Mesenteric fat pad (tissue), 1 donor: ENCODE measurements at places on chromosomes 5 and 9.

- no peak for DNase-seq
These were observed 40.7 kb downstream of the LHFPL2 start for GRCh38 chr5:78607864-78608263.

- DNase-seq: no peak
These were observed 497.8 kb upstream of the SEMA6A start for GRCh38 chr5:117072439-117072838.

GRCh38 chr5:2588850-2589501, 162.5 kb downstream of the IRX2 start:
- no peak for DNase-seq

DNA sequence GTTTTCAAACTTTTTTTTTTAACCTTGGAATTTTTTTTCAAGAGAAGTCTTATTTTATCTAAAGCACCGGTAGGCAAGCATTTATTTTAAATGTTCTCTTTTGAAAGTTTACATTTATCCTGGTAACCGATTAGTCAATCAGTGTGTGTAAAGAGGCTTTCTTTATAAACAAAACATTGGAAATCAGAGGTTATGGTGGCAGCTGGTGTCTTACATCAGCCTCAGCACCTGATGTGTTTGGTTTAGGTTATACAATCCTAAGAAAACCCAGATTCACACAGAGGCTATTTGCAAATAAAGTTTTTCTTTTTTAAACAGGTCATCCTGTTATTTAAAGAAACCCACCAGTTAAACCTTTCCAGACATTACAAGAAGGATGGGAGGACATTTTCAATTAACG, 173.3 kb upstream of the GDNF start:
- DNase-seq: no peak

DNA sequence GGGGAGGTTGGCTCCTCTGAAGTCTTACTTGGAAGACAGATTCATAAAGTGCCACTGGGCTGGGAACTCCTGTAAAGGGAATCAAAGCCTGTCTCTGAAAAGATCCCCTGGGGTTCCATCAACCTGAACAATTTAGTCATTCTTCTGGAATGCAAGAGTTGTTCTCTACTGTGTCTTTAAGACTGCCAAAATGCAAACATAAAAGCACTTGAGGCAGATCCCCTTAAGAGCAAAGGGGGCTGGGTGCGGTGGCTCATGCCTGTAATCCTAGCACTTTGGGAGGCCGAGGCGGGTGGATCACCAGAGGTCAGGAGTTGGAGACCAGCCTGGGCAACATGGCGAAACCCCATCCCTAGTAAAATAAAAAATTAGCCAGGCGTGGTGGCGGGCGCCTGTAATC, 16.7 kb downstream of the CDKN2AIPNL start:
- DNase-seq: no peak

GRCh38 chr9:92147030-92147851, 32.0 kb upstream of the SPTLC1 start:
- no peak for DNase-seq

DNA sequence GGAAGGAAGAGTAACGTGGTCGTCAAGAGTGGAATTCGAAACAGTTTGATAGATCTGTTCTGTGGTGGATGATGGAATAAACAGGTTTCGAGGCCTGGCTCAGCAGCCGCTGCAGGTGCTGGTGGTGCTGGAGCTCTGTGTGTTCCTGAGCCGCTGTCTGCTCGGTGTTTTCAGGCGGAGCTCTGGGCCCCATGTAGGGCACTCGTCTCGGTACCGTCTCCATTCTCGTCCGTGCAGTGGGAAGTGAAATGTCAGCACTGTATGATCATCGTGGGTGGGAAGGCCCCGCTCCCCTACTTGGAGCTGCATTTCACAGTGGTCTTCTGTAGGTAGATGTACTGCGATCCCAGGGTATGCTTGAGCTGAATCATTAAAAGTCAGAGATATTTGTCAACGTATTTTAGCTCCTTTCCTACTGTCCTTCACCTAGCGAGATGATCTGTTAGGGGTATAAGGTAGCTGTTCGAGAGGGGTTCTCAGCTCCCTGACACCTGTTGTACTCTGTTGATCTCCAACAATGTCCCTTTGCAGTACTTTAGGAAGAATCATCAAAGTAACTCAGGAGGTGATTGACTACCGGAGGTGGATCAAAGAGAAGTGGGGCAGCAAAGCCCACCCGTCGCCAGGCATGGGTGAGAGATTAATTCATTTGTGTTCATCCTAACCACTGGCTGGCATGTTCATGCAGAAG, 35.9 kb downstream of the TENT4A start:
- DNase-seq: peak; percentile 62

DNA sequence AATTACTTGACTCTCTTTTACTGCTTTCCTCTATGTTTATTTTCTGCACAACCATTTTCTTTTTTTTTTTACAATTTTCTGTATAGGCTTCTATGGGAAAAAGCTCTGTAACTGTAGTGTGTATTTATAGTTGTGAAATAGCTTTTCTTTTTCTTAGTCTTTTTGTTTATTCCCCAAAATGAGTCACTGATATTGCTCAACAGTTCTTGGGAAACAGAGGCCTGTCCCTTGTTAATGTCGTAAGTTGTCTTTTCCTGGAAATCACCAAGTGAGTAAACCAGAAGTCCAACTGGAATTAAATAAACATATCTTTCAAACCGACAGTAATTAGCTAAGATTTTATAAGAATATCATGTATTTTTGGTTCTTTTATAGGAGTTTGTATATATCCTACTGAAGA, 325.1 kb upstream of the PRR16 start:
- no peak for DNase-seq

DNA sequence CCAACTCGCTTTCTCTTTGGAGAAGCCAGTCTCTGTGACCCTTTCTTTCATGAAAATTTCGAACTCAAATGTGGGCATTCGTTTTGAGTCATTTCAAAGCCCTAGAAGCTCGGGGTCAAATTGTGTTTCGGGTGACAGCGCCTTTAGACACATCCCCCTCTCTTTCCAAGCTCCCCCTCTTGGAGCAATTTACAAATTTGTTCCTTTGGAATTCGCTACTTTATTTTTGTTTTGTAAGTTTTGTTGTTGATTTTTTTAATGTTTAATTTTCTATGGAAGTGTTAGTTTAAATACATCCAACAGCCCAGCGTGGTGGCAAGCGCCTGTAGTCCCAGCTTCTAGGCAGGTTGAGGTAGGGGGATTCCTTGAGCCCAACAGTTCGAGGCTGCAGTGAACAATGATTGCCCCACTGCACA, 4.6 kb upstream of the BARX1 start:
- DNase-seq: no peak

- no peak for DNase-seq
These were observed 21.7 kb upstream of the GLIS3 start for GRCh38 chr9:4321554-4321953.

DNA sequence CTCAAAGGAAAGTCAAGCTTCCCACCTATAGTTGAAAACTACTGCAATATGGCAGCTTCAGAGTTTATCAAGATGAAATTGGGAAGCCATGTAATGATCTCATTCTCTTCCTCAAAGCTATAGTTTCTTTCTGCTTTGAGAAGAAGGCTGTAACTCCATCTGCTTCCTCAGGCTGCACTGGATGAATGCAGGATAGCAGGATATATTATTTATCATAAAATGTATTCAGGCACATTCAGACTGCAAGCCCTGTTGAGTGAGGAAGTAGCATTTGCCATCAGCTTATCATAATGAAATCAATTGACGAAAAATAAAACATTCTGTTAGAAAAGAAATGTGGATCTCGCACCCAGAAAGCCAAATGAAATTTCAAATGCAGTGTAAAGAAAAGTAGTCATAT, 560 bp downstream of the ATP10B start:
- DNase-seq: no peak

DNA sequence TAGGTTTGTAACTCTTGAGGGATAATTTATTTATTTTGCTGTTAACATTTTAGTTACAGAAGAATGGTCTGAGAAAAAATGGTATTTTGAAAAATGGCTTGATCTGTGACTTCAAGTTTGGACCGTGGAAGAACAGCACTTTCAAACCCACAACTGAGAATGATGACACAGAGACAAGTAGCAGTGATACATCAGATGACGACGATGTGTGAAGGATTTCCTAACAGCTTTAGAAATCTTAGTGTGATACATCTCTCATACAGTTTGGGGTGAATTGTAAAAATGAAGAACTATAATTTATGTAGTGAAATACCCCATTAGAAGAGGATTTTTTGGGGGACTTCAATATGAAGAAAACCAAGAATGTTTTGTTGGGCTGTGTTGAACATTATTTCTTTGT, 88.7 kb downstream of the GPBP1 start:
- DNase-seq: no peak

GRCh38 chr9:4020755-4021296, 279.0 kb downstream of the GLIS3 start:
- DNase-seq: no peak

DNA sequence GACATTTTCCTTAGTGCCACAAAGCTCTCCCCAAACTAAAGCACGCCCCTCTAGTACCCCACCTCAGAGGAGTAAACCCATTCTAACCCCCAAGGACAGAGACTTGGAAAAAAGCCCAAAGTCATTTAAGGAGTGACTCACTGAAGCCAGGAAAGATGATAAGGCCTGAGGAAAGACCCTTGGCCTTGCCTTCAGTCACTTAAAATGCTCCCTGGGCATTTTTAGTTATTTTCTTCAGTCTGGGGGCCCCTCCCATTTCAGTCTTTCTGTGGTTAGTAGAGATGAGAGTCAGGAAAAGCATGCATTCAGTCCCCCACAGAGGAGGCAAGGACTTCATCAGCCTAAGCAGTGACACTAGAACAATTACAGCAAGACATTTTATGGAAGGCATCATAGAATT, 13.7 kb upstream of the TLX3 start:
- DNase-seq: no peak

GRCh38 chr9:107541523-107541922, 52.0 kb upstream of the KLF4 start:
- no peak for DNase-seq

GRCh38 chr5:77946381-77947040, 170.4 kb upstream of the TBCA start:
- no peak for DNase-seq

DNA sequence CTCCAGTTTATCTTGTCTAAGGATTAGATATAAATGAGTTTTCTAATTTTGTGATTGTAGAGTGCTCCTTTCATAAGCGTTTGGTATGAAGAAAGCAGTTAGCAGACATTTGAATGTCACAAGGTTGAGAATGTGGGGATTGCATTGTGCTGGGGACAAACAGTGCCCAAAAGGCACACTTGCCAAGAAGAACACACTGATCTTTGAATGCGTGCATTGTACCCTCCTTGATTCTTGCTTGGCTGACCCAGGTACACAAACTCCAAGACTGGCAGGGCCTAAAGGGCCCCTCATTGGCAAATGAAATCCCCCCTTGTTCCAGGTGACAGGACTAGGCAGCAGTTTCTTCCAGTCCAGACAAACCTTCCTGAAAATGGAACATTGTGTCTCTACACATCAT, 96.9 kb upstream of the LIFR start:
- DNase-seq: no peak

GRCh38 chr5:122346897-122347581, 35.0 kb downstream of the SNCAIP start:
- DNase-seq: no peak

DNA sequence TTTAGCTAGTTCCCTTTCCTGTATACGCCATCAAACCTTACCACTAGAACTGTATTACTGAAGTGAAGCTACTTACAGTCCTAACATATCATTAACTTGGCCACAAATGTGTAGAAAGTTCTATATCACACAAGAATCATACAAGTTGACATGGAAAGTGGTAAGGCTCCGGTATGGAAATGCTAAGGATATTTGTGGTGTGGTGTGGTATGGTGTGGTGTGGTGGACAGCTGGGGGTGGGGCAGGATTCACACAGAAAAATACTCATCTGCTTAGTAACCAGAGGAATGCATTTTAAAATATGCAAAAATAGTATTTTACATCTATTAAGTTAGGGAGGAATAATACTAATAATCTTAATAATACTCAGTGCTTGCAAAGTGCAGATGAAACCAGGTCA, 69.4 kb downstream of the TRPC7 start:
- no peak for DNase-seq

GRCh38 chr9:133060417-133060841, 1.4 kb upstream of the CEL start:
- DNase-seq: no peak

GRCh38 chr9:124654431-124654830, 116.7 kb downstream of the NR6A1 start:
- no peak for DNase-seq

- DNase-seq: no peak
These were observed 168.6 kb downstream of the MPDZ start for GRCh38 chr9:13110766-13111417.

DNA sequence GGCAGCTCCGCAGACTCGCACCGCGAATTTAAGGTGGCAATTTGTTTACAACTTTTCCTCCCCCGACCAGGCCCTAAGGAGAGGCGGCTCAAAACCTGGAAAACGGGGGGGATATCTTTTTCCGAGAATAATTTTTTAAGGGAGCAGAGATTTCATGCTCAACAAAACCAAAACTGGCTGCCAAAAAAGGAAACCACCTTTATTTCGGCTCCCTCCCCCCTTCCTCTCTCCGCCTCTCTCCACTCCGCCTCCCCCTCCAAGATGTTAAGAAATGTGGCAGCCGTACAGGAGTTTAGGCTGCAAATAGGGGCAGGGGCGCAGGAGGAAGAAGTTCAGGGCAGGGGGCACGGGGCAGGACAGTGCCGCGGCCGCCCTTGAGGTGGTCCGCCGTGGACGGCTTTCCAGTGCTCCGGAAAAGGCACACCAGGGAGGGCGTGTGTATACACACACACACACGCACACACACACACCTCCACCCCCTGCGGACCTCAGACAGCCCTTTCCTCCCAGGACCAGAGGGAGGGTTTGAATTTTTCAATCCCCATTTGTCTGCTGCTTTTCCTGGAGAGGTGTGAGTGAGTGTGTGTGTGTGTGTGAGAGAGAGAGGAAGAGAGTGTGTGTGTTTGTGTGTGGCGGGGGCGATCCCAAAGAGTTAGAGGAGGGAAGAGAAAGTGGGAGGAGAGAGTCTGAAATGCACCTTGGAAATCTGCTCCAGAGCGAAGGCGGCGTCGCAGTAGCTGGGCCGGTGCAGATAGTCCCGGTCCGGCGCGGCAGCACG, 9.1 kb downstream of the PTCH1 start:
- no peak for DNase-seq

GRCh38 chr5:122228728-122229392, 83.2 kb upstream of the SNCAIP start:
- DNase-seq: no peak

DNA sequence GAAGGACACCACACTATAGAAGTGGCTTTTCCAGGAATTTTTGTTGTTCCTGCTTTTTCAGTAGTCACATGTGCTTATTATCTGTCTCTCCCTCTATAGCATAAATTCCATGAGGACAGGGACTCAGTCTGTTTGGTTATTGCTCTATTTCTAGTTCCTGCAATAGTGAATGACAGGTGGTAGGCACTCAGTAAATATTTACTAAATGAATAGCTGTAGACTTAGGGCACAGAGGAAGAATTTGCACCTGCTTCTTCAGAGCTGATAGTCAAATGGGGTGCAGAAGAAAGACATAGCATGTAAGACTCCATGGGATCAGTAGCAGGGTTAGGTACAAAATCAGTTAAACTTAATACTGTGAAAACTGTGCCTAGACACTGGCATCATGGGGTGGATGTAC, 580.2 kb downstream of the CCDC171 start:
- no peak for DNase-seq

GRCh38 chr5:161946911-161947310, 99.0 kb downstream of the GABRA1 start:
- no peak for DNase-seq
